ENCODE measurements at places on chromosomes 2 and 18.

- DNase-seq: no peak
These were observed 41.1 kb downstream of the TMEM185B start for GRCh38 chr2:120182019-120182560.

- DNase-seq: no peak
These were observed 183.2 kb downstream of the CYRIA start for GRCh38 chr2:16482460-16482859.

- DNase-seq: no peak
These were observed 82.2 kb downstream of the LRP1B start for GRCh38 chr2:142048581-142048980.

DNA sequence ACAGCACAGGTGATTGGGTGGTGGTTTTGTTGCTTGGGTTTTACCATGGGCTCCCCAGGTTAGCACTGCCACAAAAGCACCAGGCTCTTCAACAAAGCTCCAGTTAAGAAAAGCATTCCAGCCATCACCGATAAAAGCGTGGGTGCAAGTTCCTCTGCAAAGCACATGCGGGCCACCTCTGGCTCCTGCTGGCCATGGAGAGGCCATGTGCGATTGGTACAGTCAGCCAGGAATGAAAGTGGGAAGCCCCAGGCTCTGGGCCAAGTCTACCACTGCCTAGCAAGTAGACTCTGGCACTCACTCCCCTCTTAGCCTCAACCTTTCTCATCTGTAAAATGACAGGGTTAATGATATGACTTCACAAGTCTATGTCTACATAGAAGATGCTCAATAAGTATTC lies 36.0 kb downstream of the BCL11A start:
- DNase-seq: no peak

DNA sequence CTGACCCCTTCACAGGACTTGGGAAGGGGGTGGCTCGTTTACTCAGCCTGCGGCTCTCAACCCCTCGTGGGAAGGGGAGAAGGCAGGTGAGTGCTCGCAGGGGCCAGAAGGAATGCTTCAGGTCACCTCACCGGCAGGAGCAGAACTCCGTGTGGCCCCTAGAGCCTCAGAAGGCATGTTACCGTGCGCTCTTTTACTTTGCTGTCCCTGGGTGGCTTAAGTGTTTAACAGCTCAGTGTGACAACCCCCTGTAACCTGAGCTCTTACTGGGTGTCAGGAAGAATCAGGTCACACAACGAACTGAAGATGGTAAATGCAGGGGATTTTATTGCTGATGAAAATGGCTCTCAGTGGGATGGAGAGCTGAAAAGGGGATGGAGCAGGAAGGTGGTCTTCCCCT lies 1235.4 kb downstream of the LRP1B start:
- no peak for DNase-seq

- DNase-seq: no peak
These were observed 593 bp upstream of the ACTR2 start for GRCh38 chr2:65227020-65227455.

All from stimulated activated CD4-positive, alpha-beta T cell treated with anti-CD3 and anti-CD28 coated beads, Interleukin-1b, Interleukin-23, amount 100 ng/mL, for 48 hours (primary cell).